ENCODE measurements at places on chromosomes 7 and 10. TPM values are rescaled to one million over a fixed set of nuclear protein-coding genes. Genes with fewer than 3 reads are reported as not detected.

The NKX1-2 gene
- not detected for total RNA-seq

- DNase-seq = no peak
These were observed 10.7 kb downstream of the MTURN start for GRCh38 chr7:30145426-30145970.

DNA sequence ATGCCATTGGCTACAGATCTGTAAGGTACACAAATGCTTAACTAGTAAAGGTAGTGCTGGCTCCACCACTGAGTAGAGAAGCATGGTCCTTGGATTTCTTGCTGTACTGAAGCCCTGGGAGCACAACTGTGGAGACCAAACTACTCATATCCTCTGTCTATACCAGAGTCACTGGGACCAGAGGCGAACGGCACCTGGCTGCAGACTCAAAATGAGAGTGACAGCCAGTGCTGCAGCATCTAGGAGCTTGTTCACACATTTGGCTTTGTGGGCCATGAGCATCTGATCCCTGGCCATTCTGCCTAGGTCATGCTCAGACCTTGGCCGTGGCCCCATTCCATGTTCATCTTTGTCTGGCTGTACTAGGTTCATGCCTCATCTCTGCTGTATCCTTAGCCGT, 31.9 kb downstream of the LRRC18 start:
- no peak for DNase-seq

GRCh38 chr7:92794391-92794790, 42.0 kb downstream of the CDK6 start:
- DNase-seq = no peak

The LGI1 gene
- not detected for total RNA-seq

The PNLIP gene
- not detected for total RNA-seq

The SFTPD gene
- total RNA-seq = not detected

The HSPA12A gene
- total RNA-seq = 4.8 TPM

GRCh38 chr7:50307368-50308032, 3.0 kb downstream of the IKZF1 start:
- no peak for DNase-seq

The WDFY4 gene
- not detected for total RNA-seq

GRCh38 chr10:98901441-98902110, 334.1 kb downstream of the HPSE2 start:
- no peak for DNase-seq

- no peak for DNase-seq
These were observed 25.7 kb downstream of the MYO3A start for GRCh38 chr10:25959540-25960232.

The SLC13A4 gene
- not detected for total RNA-seq

GRCh38 chr10:33236916-33237315, 97.6 kb downstream of the NRP1 start:
- no peak for DNase-seq

DNA sequence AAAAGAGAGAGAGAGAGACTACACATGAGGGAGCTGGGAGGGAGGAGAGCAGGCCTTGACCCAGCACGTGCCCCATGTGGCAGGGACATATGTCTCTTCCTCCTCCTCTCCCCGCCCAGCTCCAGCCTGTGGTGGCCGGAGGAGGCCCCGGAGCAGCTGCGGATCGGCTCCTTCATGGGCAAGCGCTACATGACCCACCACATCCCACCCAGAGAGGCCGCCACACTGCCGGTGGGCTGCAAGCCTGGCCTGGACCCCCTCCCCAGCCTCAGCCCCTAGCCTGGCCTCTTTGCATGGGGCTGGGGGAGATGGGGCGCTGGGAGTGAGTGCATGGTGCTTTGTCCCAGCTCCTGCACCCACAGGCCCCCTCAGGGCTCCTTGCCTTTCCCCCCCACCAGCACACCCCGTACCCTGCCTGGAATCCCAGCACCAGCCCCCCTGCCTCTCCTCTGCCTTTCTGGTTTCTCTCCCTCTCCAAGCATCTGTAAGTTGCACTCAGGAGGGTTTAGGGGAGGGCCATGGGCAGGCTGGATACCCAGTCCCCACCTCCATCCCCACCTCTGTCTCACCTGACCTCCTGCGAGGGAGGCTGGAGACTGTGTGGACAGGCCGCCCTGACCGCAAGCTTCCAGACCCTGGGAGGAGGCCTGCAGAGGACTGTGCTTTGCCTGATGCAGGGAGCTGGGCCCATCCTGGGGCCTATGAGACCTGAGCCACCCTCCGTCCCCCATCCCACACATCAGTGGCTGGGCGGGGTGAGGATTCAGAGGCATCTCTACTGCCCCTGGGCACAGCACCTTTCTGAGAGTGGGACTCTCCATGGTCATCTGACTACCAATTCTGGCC, 4.8 kb downstream of the UPK3B start:
- no peak for DNase-seq

DNA sequence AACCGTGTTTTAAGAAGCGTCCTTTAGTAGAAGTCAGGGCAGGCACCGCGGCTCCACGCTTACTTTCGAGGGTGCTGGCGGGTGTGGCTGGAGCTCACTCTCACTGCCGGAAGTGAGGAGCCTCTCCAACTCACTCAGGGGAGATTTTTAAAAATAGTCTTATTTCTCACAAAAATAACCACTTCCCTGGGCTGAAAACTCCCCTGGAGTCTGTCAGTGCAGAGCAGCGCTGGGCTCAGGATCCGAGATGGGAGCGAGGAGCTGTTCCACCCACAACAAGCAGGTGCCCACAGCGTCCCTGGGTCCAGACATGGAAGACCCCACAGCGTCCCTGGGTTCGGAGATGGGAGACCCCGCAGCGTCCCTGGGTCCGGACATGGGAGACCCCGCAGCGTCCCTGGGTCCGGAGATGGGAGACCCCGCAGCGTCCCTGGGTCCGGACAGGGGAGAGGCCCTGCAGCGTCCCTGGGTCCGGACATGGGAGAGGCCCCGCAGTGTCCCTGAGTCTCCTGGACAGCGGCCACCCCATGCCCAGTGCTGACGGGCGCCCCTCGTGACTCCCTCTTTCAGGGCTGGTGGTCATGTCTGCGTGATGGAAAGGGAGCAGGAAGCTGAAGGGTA, 51.2 kb downstream of the VIPR2 start:
- DNase-seq = no peak

The JAKMIP3 gene
- total RNA-seq = not detected

The HOXA2 gene
- not detected for total RNA-seq

- no peak for DNase-seq
These were observed 843.6 kb upstream of the POT1 start for GRCh38 chr7:125773113-125773785.

DNA sequence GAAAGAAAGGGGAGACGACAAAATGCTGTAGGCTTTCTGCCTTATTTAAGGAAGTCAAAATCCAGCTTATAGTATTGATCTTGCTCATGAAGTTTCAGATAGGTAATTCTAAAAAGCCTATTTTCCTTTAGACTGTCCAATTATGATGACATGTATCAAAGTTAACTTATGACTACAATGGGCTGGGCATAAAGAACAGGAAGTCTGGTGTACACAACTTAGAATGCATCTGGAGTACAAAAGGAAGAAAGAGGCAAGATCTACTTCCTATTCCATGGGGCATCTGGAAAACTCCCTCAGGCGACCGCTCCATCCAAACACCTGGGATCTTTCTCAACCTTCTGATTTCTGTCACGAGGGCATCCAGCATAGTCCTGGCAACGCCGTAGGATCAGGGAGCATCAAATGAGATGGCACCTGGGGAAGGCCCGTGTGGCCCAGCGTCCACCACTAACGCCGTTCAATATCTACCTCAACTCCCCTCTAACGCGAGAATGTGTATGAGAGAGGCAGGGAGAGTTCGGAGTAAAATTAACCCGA, 512 bp downstream of the FAM24B start:
- peak; percentile 41 for DNase-seq

DNA sequence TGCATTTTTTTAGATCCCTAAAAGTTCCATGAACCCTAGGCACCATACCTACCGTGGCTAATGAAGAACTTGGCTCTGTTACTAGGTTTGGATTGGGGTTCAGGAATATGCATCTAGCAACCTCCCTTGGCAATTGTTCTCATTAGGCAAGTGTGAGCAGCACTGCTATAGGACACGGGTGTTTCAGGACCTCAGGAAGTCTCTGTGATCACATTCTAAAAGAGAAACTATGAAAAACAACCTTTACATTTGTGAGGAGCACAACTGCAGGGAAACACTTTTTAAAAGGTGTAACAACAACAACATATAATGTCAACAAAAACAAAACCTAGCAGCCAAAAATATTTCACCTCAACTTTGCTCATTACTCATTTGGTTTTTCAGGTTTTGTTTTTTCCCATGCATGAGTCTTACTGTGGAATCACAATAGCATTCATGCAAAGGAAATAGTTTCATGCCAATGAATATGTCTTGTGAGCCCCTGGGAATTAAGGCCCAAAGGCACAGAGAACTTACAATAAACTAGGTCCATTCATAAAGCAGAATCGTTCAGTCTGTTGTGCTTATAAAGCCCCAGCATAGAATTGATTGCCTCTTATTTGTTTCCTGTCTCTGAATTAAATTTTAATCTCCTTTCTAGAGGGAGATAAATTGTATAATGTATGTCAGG, 255.7 kb upstream of the DGKB start:
- peak; percentile 12 for DNase-seq

- DNase-seq = peak; percentile 10
These were observed 74.3 kb upstream of the PCGF5 start for GRCh38 chr10:91146146-91146545.

DNA sequence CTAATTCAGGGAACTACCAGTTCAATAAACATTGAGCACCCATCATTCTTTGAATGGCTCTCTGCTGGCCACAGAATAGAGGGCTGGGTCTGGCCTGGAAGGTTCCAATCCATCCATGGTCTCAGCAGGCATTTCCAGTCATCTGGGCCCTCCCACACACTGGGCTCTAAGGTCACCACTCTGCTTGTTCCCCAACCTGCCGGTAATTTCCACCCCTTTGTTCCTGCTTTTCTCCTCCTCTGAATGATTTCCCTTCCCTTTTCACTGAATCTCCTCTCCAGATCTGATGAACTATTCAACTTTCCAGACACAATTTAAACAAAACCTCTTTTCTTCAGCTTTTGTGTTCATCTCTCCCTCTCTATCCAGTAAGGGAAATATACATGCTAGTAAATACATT, 2.6 kb downstream of the BZW2 start:
- no peak for DNase-seq

The PNLIPRP3 gene
- total RNA-seq = not detected

- no peak for DNase-seq
These were observed 255.4 kb downstream of the WDR11 start for GRCh38 chr10:121106611-121107010.

The OR6V1 gene
- not detected for total RNA-seq

The ZNF282 gene
- total RNA-seq = 24.1 TPM

DNA sequence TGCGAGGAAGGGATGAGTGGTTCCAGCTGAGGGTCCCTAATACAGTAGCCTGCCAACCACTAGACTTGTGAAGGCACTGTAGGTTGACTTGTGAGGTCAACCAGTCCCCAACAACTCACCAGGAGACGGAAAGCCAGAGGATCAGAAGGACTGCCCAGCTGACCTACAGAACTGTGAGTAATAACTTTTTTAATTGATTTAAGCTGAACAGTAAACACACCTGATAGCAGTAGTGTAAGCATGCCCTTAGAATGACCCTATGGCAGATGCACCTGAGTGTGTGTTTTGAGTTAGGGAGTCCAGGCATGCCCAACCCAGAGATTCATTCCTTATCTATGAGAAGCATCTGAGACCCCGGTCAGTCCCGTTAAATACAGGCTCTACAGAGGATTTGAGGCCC, 14.1 kb downstream of the PRLHR start:
- DNase-seq = no peak

The SEMA3C gene
- 612 TPM for total RNA-seq

The FIGNL1 gene
- 20.2 TPM for total RNA-seq

The KCP gene
- total RNA-seq = not detected

- no peak for DNase-seq
These were observed 20.2 kb downstream of the CREB3L2 start for GRCh38 chr7:137981668-137982067.

- DNase-seq = no peak
These were observed 4.2 kb upstream of the CCM2 start for GRCh38 chr7:44995555-44996493.

DNA sequence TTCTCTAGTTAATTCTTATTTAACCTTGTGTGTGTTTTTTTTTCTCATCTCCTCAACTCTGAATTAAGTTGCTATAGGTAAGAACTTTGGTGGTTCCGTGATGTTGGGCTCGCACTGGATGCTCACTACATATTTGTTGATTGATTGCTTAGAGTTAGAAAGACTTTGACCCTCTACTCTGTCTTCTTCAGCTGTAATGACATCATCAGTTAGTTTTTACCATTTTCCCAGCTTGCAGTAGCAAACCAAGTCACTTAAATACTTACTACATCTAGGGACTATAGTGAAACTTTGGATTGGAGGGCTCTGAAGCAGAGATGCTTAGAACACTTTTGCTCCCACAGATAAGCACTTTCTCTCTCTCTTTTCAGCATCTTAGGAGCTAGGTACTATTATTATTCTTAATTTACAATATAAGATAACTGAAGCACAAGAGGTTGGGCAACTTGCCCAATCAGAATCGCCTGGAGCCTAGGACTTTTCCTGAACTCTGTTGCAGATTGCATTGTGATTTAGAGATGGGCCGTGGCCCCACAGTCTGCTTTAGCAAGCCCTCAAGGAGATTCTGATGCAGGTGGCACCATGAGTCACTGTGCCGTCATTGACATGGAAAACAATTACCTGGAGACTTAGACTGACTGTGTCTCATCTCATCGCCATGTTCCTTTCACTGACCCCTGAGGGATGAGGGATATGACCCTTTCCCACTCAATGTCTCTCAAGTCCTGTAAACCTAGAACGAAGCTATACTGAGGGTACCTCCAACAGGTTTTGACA, 471.9 kb upstream of the PODXL start:
- DNase-seq = no peak

DNA sequence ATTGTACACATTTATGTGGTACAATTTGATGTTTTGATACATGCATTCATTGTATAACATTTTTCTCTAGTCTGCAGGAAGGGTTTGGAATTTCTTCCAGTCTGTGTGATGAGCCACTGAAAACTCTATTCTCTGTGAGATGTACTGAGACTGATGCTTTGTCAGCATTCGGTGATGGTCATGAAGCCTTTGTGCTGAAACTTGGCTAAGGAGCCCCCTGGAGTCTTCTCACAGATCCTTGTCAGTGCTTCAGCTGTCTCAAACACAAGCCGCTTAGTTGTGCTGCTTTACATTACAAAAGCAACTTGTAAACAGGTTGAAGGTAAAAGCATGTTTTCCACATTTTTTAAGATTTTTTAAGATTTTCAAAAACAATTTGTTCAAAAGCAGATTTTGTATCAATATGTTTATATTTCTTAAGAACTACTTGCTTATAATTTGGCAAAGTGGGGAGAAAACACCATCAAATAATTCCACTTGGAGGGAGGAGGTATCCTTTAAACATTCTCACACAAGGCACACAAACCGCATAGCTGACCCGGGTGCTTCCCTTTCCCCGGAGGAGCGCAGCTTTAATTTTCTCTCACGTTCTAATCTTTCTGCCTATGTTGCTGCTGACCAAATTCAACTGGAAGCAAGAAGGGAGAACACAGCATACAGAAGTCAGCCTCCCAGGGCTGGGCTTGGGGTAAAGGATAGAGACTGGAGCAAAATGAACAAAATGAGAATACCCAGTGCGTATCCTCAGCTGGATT, 249.8 kb upstream of the VSTM2A start:
- DNase-seq = no peak
